ENCODE measurements at places on chromosomes 4 and X. TPM values are rescaled to one million over a fixed set of nuclear protein-coding genes. Genes with fewer than 3 reads are reported as not detected.

- no peak for DNase-seq
Observed at GRCh38 chr4:176635372-176636261, 157.1 kb downstream of the VEGFC start.

- peak; percentile 37 for DNase-seq
Observed at GRCh38 chr4:54067166-54067565, 2.8 kb upstream of the CHIC2 start.

- no peak for DNase-seq
Observed at GRCh38 chr4:138113819-138114400, 128.2 kb downstream of the SLC7A11 start.

DNA sequence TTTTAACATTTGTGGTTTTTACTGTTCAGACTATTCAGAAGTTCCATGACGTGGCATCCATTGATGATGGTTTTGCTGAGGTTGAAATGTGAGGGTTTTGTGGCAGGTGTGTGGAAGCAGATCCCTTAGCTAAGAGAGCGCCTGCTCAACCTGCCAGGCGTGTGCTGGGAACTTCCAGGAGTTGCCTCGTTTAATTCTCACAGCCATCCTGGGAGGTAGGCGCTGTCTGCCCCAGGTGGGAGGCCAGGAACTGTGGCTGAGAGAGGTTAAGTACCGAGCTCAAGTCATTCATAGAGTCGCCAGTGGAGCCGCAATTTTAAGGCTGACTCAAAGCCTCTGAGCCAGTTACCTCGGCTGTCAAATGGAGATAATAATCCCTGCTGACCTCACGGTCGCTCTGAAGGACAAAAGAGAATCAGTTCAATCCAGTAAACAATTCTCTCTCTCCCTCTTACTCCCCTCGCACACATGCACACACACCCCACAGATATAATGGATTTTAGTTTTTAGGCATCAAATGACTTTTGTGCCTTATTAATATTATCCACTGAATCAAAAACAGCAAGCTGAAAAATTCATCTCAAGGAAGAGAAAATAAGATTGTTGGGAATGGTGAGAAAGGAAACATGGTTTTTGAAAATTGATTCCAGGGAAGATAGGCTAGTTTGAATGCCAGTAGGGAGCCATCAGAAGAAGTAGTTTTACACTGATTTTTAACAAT lies 171.3 kb downstream of the PTTG2 start:
- DNase-seq = no peak

DNA sequence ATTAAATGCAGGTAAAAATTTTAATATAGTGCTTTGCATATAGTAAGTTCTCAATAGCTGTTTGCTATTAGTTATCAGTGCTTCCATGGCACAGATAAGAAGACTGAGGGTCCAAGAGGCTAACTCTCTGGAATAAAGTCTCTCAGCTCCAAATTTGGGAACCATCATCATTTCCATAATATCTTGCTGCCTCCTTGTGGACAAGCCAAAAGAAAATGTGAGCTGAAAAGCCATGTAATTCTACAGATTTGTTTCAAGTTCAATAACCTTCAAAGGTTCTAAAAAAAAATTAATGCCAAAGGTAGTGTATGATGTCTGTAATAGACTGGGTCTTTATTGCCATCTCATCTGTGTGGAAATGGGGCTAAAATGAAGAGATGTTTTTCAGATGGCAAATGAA lies 136.9 kb upstream of the VCX start:
- DNase-seq = no peak

DNA sequence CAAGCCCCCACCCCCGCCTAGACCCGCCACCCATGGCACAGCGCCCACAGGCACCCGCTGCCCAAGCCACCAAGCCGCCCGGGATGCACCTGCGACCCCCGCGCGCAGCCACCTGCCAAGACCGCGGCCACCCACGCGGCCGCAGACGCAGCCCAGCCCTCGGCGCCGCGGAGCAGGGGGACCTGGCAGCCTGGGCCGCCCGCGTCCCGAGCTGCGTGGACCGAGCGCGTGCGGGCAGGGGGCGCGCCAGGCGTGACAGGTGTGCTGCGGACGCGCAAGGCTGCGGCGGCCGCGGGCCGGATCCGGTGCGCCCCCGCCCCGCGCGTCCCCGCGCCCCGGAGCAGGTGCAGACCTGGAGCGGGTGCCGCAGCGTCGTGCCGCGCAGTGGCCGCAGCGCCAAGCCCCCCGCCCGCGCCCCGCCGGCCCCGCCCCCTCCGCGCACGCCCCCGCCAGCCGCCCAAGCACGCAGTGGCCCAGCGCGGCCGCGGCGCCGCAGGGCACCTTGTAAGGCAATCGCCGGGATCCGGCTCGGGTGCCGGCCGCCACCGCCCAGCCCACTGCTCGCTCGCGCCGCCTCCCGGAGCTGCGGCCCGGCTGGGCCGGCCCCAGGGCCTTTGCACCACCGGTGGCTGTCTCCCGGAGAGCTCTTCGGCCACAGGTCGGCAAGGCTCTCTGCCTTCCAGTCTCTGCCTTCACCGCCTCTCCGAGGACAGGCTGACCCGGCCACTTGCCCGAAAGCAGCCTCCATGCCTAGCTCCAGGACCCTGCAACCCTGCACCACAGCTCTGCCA lies at the start of gene PNCK:
TSS of gene PNCK (minus strand) at position 386 of the 791 bp plus-strand sequence. CDS start 737 bp downstream, outside the sequence.
- DNase-seq = no peak

- DNase-seq = no peak
Observed at GRCh38 chr4:54654753-54655152, 3.0 kb upstream of the KIT start.

DNA sequence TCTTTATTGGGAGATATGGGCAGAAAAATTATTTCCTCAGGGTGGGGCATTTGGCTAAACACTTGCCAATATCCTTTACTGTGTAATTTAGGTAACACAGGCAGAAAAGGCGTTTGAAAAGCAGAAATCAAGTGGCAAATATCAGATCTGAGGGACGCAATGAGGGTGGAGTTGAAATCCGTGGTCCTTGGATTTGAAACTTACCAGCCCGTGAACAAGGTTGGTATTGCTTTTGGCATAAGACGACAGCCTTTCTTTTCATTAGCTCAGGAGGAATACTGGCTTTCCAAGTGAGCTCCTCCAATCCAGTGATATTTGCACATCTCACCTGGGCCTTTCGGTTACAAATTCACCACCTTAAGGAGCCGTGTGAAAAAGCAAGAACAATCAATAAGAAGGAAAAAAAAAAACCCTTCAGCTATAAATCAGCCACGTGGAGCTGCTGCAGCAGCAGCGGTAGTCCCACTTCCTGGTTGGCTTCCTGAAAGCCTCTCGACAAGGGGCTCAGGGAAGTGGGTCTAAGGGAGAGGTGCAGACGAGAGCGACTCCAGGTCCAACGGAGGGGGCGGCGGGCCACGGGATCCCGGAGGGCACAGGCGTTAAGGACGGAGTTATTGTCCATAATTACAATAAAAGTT lies 734 bp upstream of the GALNT7 start:
- DNase-seq = peak; percentile 64

DNA sequence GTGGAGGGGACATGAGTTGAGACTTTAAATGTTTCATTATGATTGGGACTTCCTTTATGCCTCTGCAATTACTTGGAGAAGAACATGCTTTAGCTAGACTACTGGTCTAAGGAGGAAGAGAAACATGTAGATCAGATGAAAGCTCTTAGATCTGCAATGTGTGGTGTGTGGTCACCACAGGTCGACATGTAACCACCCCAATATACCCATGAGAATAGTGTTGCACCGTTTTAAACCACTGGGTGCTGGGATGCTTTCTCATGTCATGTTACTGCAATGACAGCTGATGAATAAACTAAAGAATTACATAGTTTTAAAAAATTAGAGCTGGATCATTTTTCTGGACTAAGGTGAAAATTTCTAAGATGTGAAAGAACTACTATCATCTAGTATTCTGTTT lies 1039.7 kb downstream of the RAPGEF2 start:
- DNase-seq = no peak

DNA sequence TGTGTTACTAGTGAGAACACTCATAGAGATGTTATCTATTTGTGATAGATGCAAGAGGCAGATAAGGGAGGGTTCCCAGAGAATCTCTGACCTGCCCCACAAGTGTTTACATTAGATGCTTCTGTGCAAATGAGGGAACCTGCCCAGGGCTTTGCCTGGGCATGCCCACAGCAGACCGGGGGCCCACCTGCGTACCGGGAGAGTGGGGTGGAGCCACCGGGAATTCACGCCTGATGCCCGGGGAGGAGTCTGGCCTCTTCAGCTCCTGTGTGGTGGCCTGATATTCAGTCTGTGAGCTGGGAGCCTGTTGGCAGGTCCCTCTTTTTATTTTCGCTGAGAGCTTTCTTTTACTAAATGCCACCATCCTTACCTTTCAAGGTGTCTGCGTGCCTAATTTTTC lies 155.7 kb downstream of the SNCA start:
- DNase-seq = no peak

GRCh38 chr4:90528551-90528950 lies 401.4 kb downstream of the CCSER1 start:
- DNase-seq = no peak

DNA sequence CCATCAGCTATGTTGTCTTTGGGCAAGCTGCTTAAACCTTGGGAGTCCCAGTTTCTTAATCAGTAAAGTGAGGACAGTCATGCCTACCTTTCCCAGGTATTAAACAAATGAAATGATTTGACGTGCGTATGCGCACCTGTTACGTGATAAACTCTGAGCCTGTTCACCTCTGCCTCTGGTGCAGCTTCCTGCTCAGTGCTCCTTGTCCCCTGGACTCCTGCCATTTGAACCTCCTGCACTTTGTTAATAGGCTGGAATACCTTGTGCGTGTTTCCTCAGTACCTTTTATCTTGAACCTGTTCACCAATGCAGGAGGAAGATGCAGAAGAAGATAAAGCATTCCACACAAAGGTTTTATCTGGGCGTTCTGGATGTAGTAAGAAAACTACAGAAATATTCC lies 211.9 kb downstream of the CEP135 start:
- no peak for DNase-seq

DNA sequence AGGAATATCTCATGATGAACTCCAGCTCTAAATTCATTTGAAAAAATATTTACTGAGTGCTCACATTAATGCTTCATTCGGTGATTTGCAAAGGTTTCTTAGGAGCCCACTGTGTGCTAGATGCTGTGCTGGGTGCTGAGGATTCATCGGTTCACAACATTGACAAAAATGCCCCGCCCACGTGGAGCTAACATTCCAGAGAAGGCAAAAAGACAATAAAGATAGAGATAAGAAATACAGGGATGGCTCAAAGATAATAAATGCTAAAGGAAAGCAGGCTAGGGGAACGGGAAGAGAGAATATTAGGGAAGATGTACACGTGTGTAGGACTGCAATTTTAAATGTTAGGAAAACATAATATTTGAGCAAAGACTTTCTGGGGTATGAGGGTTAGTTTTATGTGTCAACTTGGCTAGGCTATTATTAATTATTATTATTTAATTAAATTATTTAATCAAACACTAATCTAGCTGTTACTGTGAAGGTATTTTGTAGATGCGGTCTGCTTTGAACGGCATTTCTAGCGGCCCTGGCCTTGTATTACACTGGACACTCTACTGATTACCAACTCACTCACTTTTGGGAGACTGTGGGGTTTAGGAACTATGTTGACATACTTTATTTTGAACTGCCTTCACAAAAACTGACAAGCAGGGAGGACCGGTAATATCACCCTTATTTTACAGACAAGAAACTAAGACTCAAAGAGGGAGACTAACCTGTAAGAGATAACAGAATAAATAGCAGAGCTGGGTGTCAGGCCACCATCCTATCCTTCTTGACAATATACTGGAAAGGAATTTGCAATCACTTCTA lies 61.9 kb upstream of the IRF2 start:
- DNase-seq = no peak

- DNase-seq = no peak
Observed at GRCh38 chr4:102403116-102403515, 57.8 kb upstream of the SLC39A8 start.

GRCh38 chrX:8647176-8647575 lies 84.8 kb downstream of the ANOS1 start:
- no peak for DNase-seq

DNA sequence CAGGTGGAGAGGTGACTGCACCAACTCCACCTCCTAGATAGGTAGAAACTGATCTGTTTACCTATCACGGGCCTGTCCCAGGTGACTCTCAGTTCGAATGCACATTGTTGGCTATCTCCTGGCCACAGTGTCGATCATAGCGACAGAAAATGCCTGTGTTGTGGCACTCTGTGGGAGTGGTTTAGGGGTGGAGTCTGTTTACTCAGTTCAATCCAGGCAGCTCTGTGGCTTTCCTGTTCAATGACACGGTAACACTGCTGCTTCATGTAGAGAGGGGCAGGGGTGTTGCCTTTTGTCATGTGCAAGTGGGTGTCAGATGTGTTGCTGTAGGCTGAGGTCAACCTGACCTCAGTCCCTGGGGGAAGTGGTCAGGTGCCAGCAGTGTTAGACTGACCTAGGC lies 1602.4 kb downstream of the TECRL start:
- DNase-seq = no peak

GRCh38 chr4:145663194-145663593 lies 16.8 kb upstream of the C4orf51 start:
- DNase-seq = no peak

DNA sequence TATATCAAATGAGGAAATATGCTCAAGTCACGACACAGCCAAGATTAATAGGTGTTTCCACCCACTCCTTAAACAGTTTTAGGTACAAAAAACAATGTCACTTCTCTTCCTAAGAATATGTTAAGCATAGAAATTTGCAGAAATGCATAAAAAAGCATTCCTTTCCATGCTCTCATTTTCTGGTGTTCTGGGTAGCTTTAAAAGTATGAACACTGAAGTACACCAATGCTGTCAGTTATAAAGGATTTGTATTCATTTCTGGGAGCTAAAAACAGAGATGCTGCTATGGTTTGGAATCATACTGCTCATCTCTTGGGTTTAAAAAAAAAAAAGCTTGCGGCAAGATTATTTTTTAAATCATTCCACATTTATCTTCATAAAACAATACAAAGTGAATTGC lies 20.8 kb downstream of the SH3RF1 start:
- no peak for DNase-seq

The HTR2C gene
- total RNA-seq = not detected

The ESX1 gene
- not detected for total RNA-seq

The RTL9 gene
- 0.51 TPM for total RNA-seq

The KIF4A gene
- 0.10 TPM for total RNA-seq

The EBP gene
- 72.5 TPM for total RNA-seq

The PDE5A gene
- total RNA-seq = 10.3 TPM

The PAGE1 gene
- not detected for total RNA-seq

The FSTL5 gene
- total RNA-seq = not detected

The GATA1 gene
- total RNA-seq = not detected

Measured in heart left ventricle (tissue), 16 donors.